Right ventricle myocardium superior (tissue), 1 donor: ENCODE measurements at places on chromosomes 5 and 9.

GRCh38 chr5:38843665-38844064, 2.1 kb upstream of the OSMR start:
- no peak for DNase-seq

DNA sequence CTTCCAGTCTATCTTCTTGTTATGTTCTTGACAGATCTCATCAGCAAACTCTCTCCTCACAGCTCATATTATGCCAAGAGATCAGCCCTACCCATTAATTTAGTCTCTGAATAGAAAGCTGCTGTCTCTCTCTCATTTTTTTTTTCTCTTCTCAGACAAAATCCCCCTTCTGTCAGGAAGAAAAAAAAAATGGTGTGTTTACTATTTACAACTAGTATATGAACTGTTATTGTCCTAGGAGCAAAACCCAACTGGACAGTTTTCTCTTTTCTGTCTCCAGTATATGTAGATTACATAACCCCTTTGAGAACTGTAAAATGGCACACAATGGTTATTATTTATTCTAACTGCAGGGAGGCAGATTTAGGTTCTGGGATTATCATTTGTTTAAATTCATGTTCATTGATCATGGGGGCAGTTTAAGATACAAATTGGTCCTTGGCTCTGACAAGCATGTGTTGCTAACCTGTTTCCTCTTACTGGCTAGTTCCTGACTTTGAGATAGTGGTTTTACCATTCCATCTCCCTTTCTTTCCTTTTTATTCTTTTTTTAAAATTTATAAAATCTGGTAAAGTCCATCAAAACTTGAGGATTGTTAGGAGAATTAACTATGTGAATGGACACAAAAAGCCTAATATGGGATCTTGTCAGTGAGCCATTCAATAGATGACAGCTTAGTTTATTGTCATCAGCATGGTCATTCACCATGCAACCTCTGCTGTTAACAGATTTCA, 210.0 kb upstream of the PAPPA start:
- DNase-seq = no peak

DNA sequence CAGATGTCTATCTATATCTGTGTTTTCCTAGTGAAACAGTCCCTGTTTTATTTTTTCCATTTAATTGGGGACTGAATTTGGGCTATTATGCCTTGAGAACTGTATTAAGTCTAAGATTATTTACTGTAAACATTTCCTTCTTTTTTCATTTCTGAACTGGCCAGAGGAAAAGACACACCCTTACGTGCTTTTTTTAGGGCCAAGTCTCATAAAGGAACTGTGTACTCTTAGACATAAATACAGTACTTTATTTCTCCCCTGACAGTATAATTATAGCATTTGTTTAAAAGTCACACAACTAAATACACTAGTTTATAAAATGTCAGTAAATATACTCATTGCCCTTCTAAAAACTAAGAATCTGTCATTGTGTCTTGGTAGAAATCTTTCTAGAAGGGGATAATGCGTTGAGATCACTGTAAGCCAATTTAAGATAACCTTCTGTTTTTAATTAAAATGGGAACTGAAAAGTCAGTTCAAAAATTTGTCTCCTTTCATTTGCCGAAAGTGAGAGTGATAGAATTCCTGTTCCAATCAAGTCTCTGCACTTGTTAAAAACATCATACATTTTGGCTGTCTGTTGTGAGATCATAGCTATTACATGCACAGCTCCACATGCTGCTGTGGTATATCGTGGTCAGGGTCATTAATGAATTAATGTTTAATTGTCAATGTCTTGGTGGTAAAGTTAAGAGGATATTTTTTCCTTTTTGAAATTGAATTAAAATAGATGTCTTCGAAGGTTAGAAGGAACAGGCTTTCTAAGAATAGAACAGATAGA, 132.1 kb downstream of the FOCAD start:
- no peak for DNase-seq

DNA sequence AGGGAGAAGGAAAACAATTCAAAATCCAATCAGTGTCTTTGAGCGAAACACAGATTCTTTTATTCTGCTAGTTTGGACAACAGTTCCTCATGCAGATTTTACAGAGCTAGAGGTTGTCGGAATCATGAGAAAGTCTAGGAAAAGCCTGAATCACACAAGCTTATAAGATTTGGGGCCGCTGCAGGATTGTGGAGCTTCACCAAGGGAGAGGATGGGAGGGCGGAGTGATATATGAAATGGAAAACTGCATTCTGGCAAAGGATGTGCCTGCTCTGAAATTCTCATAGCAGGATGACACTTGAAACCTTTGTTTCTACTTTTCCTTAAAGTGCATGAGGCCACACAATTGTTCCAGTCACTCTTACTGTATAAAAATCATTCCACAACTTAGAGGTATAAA, 134.3 kb downstream of the OR2K2 start:
- no peak for DNase-seq

GRCh38 chr5:78514427-78515330, 133.9 kb downstream of the LHFPL2 start:
- DNase-seq = no peak

DNA sequence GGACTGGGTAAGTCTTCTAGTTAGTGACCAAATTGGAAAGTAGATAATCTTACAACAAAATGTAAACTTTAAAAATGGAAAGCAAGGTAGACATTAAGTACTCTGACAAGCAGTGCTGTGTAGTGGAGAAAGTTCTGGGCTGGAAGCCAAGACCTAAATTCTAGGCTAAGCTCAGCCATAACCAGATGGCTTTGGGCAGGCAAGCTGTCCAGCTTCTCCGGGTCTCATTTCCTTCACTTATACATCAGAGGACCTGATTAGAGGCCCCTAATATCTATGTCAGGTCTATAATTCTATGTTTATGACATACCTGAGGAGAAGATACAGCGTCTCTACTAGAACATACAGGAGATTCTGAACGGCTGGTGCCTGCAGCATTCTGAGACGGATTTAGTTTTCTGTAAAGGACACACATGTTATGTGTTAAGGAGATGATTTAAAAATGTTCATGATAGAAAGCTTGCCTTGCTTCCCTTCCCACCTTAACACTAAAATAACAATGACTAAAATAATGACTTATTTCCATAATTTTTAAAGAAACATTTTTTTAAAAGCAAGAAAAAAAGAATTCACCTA, 61.2 kb downstream of the ELL2 start:
- no peak for DNase-seq

DNA sequence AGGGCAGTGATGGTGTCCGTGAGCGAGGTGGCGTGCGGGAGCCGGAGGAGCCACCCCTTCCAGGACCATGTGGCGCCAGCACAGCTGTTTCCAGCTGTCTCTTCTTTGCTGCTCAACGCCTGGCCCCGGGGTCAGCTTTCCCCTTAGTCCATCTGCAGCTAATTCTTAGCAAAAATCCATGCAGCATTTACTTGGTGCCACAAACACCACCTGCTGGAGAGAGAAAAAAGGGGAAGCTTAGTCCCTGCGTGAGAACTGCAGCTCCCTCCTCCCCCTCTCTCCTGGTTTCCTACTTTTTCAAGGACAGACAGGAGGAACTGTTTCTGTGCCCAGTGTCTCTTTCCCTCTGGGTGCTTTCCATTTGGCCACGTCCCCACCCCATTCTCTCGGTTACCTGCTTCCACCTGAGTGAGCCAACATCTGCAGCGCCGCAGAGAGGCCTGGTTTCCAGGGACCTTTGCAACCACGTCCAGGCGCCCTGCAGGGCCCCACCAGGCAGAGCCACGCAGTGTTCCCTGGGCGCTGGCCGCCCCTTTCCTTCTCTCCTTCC, 3.4 kb downstream of the SLC6A19 start:
- DNase-seq = peak; percentile 41

DNA sequence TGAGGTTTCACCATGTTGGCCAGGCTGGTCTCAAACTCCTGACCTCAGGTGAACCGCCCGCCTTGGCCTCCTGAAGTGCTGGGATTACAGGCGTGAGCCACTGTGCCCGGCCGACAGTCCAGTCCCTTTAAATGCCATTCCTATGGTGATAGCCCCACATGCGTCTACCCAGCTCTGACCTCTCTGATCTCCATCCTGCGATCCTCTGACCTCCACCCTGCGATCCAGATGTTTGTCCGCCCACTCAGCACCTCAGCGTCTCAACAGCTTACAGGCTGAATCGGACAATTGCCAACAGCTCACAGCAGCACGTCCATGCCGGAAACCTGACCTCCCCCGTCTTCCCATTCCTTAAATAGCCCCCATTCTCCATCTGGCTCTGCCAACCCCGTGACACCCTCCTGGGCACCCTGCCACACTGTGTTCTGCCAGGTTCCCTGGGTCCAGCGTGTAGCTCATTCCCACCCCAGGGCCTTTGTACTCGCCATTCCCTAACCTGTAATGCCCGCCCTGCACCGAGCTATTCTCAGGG, 44.0 kb upstream of the RNU6ATAC start:
- peak; percentile 90 for DNase-seq

GRCh38 chr9:132250324-132251262, 88.7 kb downstream of the NTNG2 start:
- no peak for DNase-seq

GRCh38 chr9:34125681-34126206, 754 bp downstream of the DCAF12 start:
- no peak for DNase-seq

DNA sequence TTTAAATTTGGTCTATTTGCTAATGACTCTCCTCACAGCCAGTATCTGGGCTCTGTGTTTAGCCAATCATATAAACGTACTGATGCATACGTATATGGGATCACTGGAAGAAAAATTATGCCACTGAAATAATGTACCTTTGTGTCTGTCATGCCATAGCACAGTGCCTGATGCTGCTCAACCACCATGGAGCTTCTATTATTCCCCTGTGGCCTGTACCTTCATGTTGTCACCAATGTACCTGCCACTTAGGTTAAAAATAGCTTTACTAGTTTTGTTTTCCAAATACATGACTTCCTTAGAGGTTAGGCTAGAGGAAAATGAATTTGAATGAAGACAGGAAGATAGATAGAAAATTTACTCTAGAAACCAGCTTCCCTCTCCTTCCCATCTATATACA, 34.6 kb downstream of the HACD4 start:
- DNase-seq = no peak

- DNase-seq = no peak
Measured at GRCh38 chr9:123757960-123758359, 172.0 kb downstream of the DENND1A start.

DNA sequence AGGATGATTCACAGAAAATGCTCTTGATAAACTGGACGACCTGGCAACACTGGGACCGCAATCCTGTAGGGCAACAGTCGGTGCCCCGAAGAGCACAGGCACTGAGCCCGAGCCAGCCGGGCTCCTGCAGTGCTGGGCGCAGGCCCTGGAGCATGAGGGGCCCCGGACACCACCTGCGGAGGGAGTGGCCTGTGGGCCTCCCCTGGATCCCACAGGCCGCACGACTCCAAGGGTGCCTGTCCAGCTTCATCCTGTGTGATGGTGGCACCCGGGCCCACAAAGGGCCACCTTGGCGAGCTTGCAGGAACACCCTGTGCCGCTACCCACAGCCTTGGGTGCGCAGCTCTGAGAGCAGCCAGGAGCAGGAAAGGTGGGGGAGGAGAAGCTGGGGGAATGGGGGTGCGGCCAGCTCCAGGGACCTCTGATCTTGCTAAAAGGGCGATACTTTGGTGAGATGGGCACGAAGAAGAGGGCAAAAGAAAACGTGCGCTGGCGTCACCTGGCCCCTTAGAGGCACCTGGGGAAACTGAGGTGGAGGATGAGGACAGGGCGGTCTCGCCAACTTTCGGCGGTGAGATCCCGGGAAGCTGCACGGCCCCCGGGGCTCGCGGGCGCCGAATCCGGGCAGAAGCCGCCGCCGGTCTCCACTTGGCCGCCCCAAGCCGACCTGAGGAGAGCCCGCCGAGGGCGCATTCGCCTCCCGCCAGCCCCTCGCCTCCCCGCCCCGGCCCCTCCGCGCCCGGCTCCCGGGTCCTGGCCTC, 722 bp downstream of the TBC1D9B start:
- peak; percentile 53 for DNase-seq

GRCh38 chr5:169856571-169856970, 123.7 kb downstream of the INSYN2B start:
- DNase-seq = no peak

GRCh38 chr5:73851471-73852181, 225.6 kb downstream of the ARHGEF28 start:
- no peak for DNase-seq

DNA sequence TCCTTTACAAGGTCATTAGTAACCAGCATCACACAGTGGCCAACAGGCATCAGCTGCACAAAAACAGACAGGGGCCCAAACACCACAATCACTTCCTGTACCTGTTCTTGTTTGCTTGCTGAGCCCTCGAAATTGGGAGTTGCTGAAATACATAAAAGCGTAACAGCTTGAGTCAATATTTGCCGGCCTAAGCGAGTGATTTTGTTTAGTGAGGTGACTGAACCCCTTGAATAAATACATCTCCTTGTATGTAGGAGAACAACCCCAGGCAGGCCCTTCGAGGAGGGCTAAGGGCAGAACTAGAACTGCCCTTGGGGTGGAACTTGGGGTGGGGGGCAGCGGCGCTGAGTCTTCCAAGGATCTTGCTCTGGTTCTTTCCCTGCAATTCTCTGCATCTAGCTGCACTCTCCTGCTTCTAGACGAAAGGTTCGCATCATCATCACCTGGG, 502.5 kb downstream of the RASEF start:
- DNase-seq = no peak

- no peak for DNase-seq
Measured at GRCh38 chr9:99253772-99254431, 31.8 kb downstream of the SEC61B start.

DNA sequence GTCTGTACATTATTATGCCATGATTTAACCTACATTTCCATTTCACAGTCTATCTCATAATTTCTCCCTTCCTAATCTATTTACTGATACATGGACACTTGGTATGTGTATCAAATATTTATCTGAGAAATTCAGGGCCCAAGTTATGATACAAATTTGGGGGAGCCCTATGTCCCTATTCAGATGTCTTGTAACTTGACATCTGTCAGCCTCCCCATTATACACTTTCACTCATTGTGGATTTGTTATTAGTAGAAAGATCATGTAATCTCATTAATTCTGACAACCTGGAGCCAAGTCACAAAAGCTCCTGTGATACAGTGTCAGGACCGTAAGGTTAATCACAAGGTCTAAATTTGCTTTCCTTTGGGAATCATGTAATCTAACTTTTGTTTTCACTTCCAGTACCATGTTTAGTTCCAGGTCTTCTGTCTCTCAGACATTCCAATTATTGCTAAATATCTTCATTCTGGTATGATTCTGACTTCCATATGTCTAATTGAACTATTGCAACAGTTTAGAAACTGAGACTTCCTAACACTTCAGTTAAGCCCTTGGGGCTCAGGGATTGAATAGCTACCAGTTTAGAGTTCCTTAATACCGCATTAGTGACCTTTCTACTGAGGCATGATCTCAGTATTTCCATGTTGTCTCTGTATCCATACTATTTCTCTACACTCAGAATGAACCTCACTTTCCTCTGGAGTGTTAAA, 182.9 kb upstream of the NUDT12 start:
- no peak for DNase-seq

GRCh38 chr5:133841831-133842750, 126.3 kb downstream of the C5orf15 start:
- DNase-seq = no peak
